ENCODE measurements at places on chromosomes 12 and 14.

DNA sequence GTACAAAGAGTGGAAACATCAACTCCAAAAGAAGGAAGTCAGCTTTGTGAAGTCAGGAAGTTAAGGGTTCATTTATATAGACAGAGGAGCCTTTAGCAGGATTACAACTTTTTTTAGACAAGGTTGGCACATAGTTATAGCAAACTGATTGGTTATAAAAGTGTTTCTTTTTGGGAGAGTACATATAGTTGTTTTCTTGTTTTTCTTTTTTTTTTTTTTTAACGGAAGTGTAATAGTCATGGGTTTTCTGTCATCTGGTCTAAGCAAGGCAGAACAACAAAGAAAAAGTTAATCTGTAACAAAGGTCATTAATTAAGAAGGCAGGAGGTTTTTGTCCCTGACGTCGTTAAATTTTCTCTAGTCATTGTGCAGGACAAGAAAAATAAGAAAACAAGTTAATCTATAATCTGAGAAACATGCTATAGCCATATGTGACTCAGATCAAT lies 13.0 kb upstream of the MFAP5 start:
- no peak for DNase-seq

GRCh38 chr12:3632256-3632655 lies 120.7 kb downstream of the CRACR2A start:
- DNase-seq: no peak

- no peak for DNase-seq
Observed at GRCh38 chr14:91149462-91149861, 35.6 kb downstream of the DGLUCY start.

GRCh38 chr12:52865090-52865944 lies 16.5 kb upstream of the KRT78 start:
- DNase-seq: no peak

- no peak for DNase-seq
Observed at GRCh38 chr12:6226002-6226678, 25.9 kb downstream of the CD9 start.

GRCh38 chr14:51248016-51248987 lies 8.3 kb downstream of the TMX1 start:
- DNase-seq: no peak
